ENCODE measurements at places on chromosomes 3 and 15.

DNA sequence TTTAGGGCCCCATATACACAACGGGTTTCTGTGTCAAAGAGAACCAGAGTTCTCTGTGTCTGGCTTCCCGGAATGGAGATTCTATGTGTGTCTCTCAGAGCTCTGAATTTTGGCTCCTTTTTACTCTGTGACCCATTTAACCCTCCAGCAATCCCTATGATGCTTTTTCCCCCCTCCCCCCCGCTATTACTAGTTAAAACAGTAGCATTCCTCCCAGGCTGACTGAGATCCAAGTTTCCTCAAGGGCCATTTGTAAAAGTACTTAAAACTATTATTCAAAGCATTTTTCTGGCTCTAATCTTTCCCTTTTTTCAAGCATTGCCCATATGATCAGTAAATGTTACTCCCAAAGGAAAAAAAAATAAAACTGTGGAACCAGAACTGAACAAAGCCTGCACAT, 6.6 kb upstream of the STAC start:
- DNase-seq, result no peak

DNA sequence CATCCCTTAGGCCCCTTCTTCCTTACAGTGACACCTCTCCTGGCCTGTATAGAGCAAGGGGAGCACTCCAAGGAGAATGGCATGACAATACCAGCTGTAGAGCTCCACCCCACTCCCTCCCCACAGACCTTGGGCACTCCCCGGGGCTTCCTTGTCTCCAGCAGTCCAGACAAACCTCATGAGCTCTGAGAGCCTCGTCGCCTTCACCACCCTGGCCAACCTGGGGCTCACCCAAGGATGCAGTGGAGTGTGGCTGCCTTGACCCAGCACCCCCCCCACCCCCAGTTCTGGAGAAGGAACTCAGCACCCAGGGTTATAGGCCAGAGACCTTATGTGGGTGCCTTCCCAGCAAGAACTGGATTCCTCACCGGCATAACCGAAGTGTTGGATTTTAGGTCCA, 7.4 kb upstream of the SLCO2A1 start:
- DNase-seq, result no peak

GRCh38 chr3:134294302-134295280, 43.9 kb upstream of the RYK start:
- no peak for DNase-seq

GRCh38 chr15:47616876-47617275, 100.4 kb upstream of the SEMA6D start:
- no peak for DNase-seq

GRCh38 chr15:91897585-91898372, 44.3 kb downstream of the SLCO3A1 start:
- no peak for DNase-seq

DNA sequence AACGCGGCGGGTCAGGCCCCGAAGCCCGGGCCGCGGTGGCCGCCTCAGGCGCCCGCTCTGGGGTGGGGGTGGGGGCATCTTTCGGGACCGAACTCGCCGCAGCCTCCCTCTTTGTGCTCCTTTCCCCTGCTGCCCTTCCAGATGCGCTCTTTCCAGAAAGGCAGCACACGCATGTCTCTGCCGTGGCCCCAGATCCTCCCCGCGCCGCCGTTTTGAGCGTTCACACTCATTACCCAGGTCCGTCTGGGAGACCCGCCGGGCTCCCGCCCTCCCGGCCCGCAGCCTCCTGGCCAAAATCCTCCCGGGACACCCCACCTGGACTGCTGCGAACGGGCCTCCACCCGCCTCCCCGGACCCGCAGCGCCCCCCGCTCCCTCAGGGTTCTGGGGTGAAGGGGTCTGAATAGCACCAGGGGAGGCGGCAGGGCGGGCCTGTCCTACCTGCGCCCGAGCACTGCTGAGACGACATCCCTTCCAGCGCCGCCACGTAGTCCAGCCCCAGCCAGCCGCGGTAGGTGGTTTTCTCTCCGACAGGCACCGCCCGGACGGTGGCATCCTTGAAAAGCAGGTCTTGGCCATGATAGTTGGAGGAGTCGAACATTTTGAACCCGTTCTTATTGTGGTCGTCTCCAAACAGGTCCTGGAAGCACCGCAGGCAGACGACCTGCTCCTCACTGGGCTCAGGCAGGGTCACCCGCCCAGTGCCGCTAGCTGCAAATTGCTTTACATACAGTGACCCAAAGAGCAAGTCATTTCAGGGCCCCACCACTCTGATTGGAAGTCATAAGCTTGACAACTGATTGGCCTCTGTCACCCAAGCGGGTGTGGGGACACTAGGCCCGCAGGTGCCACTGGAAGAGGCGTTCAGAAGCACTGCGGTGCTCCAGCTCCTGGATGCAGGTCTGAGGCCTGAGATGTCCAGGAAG, 25.9 kb downstream of the MELTF start:
- DNase-seq, result no peak

GRCh38 chr3:12893247-12893646, 51.9 kb upstream of the RPL32 start:
- DNase-seq, result no peak

GRCh38 chr3:12226031-12226430, 62.8 kb upstream of the PPARG start:
- DNase-seq, result no peak

- DNase-seq, result no peak
These were observed 507.5 kb upstream of the NR2F2 start for GRCh38 chr15:95822961-95823360.

DNA sequence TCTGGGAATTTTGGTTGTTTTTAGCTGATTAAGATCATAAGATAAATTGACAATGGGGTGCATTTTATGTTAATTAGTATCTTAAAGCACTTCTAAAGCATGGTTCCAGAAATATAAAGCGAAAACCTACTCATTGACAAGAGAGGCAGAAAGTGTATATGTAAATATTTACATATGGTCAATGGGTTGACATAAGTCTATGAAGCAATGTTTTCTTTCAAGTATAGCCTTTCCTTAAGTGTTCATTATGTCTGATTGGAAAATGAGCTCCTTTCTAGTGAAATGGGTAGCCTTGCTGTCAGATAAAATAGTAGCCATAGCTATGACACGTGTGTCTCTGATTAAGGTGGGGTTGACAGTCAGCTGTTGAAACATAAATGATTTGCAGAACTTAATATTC, 365.2 kb upstream of the AGTR1 start:
- DNase-seq, result no peak

DNA sequence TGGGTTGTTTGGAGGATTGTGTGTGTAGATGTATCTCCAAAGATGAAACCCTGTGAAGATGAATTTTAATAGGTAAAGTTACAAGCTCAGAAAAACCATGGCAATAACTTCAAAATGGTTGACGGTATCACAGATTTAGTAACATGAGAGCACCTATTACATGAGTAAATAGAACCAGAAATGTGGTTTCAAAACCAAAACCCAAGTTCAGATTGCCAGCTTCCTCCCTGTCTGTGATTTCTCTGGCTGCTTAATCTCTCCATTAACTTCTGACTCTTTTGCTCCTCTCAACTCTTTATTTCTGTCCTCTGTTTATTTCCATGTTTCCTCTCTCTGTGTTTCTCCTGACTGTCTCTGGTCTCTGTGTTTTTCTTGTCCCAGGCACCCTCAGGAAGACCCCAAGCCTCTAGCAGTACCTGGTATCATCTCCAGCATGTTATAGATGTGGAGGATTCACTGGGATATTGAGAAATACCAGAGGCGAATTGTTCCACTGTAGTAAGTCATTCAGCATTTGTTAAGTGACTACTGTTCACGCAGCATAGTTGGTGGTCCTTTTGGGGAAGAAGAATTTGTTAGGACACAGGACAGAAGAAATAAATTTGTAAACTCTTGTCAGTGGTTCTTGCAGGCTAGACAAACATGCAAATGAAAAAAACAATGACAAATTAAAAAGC, 138.8 kb downstream of the BBX start:
- no peak for DNase-seq
